Sigmoid colon (tissue), 7 donors: ENCODE measurements at places on chromosomes 1 and 21. TPM values are rescaled to one million over a fixed set of nuclear protein-coding genes. Genes with fewer than 3 reads are reported as not detected.

LRRC71 gene
- not detected for polyA plus RNA-seq

NUF2 gene
- 1.8 TPM for polyA plus RNA-seq

TRNP1 gene
- 3.0 TPM for polyA plus RNA-seq

ATP1A2 gene
- 0.92 TPM for polyA plus RNA-seq

PADI1 gene
- polyA plus RNA-seq: 0.63 TPM

COL6A2 gene
- 14.3 TPM for polyA plus RNA-seq

TBX15 gene
- polyA plus RNA-seq: not detected

DTL gene
- polyA plus RNA-seq: 1.2 TPM

PTGFRN gene
- polyA plus RNA-seq: 38.8 TPM

SPRR2G gene
- not detected for polyA plus RNA-seq

COG2 gene
- 28.7 TPM for polyA plus RNA-seq

SH2D5 gene
- polyA plus RNA-seq: under 0.01 TPM

GREM2 gene
- polyA plus RNA-seq: 3.8 TPM

TP73 gene
- polyA plus RNA-seq: 0.22 TPM

PRDM2 gene
- polyA plus RNA-seq: 6.7 TPM

OR2T4 gene
- polyA plus RNA-seq: not detected

GJA4 gene
- not detected for polyA plus RNA-seq

TSNAX gene
- polyA plus RNA-seq: 17.7 TPM

KIFAP3 gene
- 17.2 TPM for polyA plus RNA-seq

C1orf226 gene
- polyA plus RNA-seq: 14.8 TPM

LINGO4 gene
- not detected for polyA plus RNA-seq

LCE1B gene
- not detected for polyA plus RNA-seq

RPTN gene
- polyA plus RNA-seq: not detected

KLF17 gene
- not detected for polyA plus RNA-seq

XCL1 gene
- 0.50 TPM for polyA plus RNA-seq

SMYD3 gene
- polyA plus RNA-seq: 9.0 TPM

BACH1 gene
- polyA plus RNA-seq: 10.1 TPM

PARP1 gene
- polyA plus RNA-seq: 18.6 TPM

EXO5 gene
- polyA plus RNA-seq: 1.2 TPM

ZNF687 gene
- polyA plus RNA-seq: 16.6 TPM

GFI1 gene
- polyA plus RNA-seq: 5.5 TPM

CPLANE2 gene
- polyA plus RNA-seq: 6.0 TPM

SFN gene
- 212 TPM for polyA plus RNA-seq

S100B gene
- polyA plus RNA-seq: 23.7 TPM

NMNAT1 gene
- polyA plus RNA-seq: 12.0 TPM

CDKN2C gene
- 13.5 TPM for polyA plus RNA-seq

FMO1 gene
- not detected for polyA plus RNA-seq

PTPRC gene
- polyA plus RNA-seq: 16.4 TPM

EXOC8 gene
- polyA plus RNA-seq: 6.6 TPM

DDX59 gene
- polyA plus RNA-seq: 26.8 TPM

ZNF593OS gene
- not detected for polyA plus RNA-seq

LCE2A gene
- not detected for polyA plus RNA-seq

C1orf87 gene
- polyA plus RNA-seq: not detected

DNM3 gene
- 0.60 TPM for polyA plus RNA-seq

CD247 gene
- polyA plus RNA-seq: not detected

PLPP3 gene
- 20.7 TPM for polyA plus RNA-seq

IGSF3 gene
- 10.2 TPM for polyA plus RNA-seq
